ENCODE measurements at places on chromosomes 1 and 21. TPM values are rescaled to one million over a fixed set of nuclear protein-coding genes. Genes with fewer than 3 reads are reported as not detected.

The SMAP2 gene
- total RNA-seq: 241 TPM

The C21orf58 gene
- total RNA-seq: 27.4 TPM

GRCh38 chr1:239757716-239758115, 334.0 kb upstream of the FMN2 start:
- no peak overlapping the region for H3K4me3 ChIP-seq
- no peak overlapping the region for H3K27ac ChIP-seq
- no peaks in the 10 kb centered on the region for H3K27me3 ChIP-seq
- no peaks in the 10 kb centered on the region for H3K36me3 ChIP-seq

- H3K27me3 ChIP-seq: no peaks in the 10 kb centered on the region
- DNase-seq: no peak
- no peak overlapping the region for H3K4me3 ChIP-seq
Observed at GRCh38 chr1:100930494-100930893, 34.6 kb downstream of the SLC30A7 start.

DNA sequence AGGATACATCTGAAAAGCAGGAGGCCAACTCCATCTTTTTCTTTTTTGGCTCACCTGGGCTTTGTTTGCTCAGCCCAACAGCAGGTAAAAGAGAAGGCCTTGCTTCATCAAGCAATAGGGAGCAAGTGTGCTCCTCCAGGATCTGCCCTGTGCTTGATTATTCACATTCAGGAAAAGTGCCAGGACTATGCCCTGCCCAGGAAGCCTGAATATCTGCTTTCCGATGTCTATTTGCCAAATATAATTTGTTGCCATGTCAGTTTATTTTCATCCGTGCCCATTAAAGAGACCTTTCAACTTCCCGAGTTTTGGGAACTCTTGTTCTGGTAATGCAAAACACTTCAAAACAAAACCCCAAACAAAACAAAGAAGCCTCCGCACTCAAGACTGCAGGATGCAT, 185.3 kb downstream of the CDC7 start:
- peaks cover 5% of the 10 kb centered on the region for H3K36me3 ChIP-seq
- no peak overlapping the region for H3K4me3 ChIP-seq
- H3K4me1 ChIP-seq: peaks cover 22% of the 10 kb centered on the region

Data from activated CD4-positive, alpha-beta T cell treated with anti-CD3 and anti-CD28 coated beads for 36 hours (primary cell).